ENCODE measurements at places on chromosomes 13 and 19.

DNA sequence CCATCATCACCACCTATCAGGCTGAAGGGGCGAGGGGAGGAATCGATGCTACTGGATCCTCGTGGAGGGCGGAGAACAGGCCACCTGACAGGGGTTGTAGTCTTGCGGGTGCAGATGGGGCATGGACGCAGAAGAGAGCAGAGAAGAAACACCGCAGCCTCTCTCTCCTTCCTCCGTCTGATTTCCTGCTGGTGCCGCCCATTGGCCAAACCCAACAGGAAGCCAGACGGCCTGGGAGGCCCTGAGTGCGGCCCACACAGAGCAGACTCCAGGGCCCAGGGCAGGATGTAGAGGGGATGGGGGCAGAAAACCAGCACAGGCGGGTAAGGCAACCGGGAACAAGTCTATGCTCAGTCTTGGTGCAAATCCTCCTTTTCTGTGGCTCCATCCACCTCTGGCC, 15.4 kb downstream of the CEBPA start:
- DNase-seq = no peak

- DNase-seq = no peak
Observed at GRCh38 chr19:1746401-1747284, 6.7 kb upstream of the ONECUT3 start.

DNA sequence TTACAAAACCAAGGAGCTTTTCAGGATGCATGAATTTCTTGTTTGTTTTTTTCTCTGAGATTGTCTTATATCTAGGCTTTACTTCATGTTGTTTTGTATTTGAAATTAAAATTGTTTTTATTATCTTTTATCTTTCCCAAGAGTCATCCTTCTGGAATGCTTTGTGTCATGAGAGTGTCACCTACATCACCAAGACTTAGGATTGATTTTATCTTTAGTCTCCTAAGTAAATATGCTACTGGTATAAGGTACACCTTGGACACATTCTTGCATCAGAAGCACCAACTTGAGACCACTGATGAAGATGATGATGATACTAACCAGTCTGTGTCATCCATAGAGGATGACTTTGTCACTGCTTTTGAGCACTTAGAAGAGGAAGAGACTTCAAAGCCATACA, 26.4 kb downstream of the AKAP11 start:
- DNase-seq = no peak

- peak; percentile 43 for DNase-seq
Observed at GRCh38 chr19:48745208-48745995, 1.3 kb downstream of the IZUMO1 start.

GRCh38 chr19:48480558-48481500, 11.7 kb downstream of the CYTH2 start:
- DNase-seq = peak; percentile 34

DNA sequence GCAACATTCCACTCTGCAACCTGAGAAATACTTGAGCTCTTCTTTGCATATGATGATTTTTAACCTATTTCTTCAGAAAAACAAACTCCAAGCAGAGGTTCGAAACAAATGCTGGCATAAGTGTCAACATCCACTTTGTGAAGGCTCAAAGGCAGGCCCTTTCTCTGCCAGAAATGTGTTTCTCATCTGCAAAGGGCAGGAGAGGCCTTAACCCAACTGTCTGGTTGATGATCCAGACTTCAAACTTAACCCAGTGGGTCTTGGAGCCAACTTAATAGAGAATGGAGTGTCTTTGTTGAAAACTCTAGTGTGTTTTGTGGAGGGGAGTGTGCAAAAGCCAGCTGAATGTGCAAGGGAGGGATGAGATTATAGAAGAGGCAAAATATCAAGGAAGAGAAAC, 28.3 kb upstream of the ZNF507 start:
- no peak for DNase-seq

DNA sequence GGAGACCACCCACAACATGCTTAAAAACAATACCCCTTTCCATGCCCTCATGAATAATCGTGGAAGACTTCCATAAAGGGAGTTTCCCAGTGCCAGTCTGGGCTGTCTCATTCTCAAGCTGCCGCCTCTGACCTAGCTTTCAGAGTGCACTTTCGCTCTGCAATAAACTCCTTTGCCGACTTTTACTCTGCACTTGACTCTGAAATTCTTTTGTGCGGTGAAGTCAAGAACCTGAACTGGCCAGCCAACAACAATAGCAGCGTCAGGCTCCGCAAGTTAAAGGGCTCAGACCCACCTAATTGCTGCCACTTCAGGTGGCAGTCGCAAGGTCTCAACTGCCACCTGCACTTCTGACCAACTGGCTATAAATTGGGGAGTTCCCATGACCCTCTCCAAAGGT, 10.3 kb upstream of the LEUTX start:
- DNase-seq = no peak

DNA sequence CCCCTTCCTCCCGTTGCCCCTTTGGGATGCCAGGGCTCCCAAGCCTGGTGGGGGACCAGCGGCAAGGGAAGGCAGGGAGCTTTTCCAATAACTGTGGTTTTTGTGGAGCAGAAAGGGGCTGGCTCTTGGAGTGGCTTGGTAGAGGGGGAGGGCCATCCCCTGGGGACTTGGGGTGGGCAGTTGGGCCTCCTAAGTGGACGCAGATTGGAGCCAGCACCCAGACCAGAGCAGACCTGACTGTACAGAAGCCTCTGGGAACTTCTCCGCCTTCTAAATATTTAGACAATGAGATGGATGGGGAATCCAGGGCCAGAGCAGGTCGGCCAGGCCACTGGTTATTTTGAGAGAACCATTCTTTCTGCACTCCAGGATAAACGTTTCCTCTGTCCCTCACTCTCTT, 4.2 kb downstream of the PTGIR start:
- no peak for DNase-seq

DNA sequence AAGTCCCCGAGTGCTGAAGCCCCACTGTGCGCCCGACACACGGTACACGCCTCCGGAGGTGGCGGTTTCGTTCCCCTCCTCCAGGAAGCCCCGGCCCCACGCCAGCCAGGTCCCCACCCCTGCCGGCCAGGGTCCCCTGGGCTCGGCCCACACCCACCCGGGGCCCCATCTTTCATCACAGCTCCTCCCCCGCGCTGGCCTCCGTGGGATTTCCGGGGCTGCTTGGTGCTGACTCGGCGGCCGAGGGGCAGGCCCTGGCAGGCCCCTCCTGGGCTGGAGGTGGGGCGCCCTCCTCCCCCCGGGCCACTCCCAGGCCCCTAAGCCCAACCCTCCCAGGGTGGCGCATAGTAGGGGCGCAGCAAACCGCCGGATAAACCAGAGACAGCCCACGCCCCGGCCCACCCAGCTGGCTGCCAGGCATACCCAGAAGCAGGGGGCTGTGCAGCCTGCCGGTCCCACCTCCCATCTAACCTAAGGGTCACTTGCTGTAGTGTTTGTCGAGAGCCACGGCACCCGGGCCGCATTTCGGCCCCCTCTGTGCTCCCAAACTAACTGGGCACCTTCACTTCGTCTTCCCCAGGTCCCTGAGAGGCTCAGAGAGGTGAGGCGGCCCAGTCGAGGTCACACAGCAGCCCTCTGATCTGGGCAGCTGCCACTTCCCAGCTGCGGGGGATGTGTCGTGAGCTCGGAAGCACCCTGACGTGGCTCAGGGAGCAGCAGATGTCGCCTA, 6.6 kb downstream of the ZBTB7A start:
- DNase-seq = no peak

DNA sequence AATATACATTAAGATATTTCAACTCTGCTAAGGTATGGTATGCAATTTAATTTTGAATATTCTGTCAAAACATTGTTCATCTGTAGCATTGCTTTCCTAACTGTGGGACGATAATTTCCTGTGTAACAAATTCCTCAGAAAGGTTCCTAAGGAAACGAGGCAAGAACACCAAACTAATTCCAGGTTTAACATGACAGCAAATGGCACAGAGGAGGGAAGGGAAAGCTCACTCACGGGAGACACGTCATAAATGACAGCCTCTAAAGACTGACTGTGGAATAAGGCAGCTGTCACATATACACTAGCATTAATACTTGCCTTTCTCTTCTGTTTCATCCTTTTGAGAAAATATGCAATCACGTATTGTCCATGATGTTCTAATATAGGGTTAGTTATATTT, 380.6 kb downstream of the LIG4 start:
- no peak for DNase-seq

- no peak for DNase-seq
Observed at GRCh38 chr13:72145383-72145782, 278.4 kb upstream of the DACH1 start.

GRCh38 chr19:37914908-37915307, 7.9 kb downstream of the SIPA1L3 start:
- no peak for DNase-seq

DNA sequence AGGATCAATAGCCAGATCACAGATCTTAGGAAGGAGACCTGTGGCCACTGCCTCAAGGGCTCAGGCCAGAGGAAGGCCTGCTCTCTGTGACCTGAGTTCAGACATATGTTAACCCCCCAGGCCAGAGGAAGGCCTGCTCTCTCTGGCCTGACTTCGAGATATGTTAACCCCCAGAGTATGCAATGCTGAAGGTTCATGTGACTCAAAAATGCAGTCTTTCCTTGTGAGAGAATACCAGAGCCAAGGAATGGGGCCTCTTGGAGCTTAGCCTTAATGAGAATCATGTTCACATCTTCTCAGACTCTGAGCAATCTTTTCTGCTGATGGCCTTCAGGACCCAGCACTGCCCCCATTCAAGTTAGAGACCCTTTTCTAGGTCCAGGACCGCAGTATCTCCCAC, 36.7 kb downstream of the MBNL2 start:
- no peak for DNase-seq

- DNase-seq = no peak
Observed at GRCh38 chr13:97440598-97441170, 6.7 kb downstream of the RAP2A start.

- no peak for DNase-seq
Observed at GRCh38 chr19:20470345-20471135, 95.0 kb downstream of the ZNF737 start.

GRCh38 chr13:42895776-42896175, 96.3 kb downstream of the EPSTI1 start:
- no peak for DNase-seq

- DNase-seq = no peak
Observed at GRCh38 chr13:21009036-21009435, 52.4 kb downstream of the LATS2 start.

DNA sequence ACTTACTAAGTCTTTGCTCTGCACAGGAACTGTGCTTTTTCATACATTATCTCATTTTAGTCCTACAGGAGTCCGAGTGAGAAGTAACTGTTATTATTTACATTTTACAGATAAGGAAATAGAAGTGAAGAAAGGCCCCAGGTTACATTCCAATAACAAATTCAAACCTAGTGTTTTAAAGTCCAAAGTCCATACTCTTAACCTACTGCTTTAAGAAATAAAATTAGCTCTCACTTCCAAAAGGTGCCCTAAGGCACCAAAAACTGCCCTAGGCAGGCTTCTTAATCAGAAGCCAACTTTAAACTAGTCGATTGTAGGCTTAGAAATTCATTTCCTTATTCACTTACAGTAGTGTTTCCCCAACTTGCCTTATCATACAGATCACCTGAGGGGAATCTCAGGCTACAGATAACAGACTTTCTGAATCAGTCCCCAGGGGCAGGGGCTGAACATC, 555.9 kb downstream of the DIAPH3 start:
- DNase-seq = no peak

DNA sequence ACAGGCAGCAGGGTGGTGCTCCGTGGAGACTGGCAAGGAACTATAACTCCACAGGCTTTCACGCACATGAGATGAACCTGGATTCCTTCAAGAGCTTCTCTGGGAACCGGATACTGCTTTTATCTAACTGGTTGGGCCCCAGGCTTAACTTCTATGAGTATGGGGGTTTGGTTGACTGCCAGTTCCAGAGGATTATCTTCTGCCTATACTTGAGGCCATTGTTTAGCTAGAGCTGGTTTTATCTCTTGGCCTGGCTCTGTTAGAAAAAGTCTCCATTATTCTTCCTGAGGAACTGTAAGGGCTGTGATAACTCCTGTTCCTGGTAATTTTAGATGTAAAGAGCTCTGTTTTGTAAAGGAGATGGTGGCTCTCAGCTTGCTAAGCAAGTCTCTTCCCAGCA, 40.9 kb downstream of the ZNF846 start:
- no peak for DNase-seq

- DNase-seq = peak; percentile 23
Observed at GRCh38 chr19:47518139-47518538, 3.3 kb upstream of the NAPA start.

GRCh38 chr13:67971291-67971690, 741.2 kb upstream of the PCDH9 start:
- no peak for DNase-seq

- DNase-seq = no peak
Observed at GRCh38 chr13:20331949-20332348, 99.8 kb upstream of the GJB6 start.

DNA sequence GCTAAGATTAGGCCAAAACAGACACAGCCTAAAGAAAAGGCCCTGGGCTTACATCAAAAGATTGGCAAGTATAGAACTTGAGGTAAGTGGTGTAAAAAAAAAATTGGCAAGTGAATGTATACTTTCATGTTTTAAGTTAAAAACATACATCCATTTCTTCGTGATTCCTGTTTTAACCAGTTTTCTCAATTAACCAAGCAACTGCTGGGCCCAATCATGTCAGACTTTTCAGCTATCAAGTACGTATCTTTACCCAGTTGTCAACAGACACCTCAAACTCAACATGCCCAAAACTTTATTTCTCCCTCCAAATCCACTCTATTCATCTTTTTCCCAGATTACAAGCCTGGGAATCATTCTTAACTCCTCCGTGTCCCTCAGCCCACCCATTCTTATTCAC, 1.0 kb downstream of the PCID2 start:
- no peak for DNase-seq

DNA sequence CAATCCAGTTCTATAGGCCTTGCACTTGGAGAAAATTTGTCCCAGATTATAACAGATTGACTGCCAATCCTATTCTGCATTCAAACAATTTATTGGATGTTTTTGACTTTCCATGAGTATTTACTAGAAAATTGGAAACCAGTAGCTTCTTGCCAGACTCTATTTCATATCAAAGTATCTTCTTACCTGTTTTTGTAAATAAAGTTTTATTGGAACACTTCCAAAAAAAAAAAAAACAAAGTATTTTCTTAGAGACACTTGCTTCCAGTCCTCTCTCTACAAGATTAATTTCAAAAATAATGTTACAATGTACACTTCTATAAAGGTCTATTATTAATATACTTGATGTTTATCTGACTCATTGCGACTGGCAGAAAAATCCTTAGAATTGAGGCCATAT, 209.2 kb upstream of the PCDH9 start:
- no peak for DNase-seq

DNA sequence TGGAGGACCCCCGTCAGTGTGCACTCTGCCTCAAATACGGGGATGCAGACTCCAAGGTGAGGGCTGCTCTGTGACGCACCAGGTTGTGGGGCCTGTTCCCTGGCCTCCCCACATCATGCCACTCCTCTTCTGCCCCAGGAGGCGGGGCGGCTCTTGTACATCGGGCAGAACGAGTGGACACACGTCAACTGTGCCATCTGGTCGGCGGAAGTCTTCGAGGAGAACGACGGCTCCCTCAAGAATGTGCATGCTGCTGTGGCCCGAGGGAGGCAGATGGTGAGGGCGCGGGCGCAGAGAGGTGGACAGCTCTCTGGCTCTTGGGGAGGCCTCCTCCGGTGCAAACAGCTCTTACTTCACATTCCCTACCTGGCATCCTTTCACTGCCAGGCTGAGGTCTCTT, 11.2 kb downstream of the KMT2B start:
- DNase-seq = no peak

- no peak for DNase-seq
Observed at GRCh38 chr19:45501730-45502014, 3.4 kb downstream of the PPM1N start.

GRCh38 chr13:39119422-39119821, 81.2 kb downstream of the NHLRC3 start:
- no peak for DNase-seq

- DNase-seq = no peak
Observed at GRCh38 chr13:70483599-70484276, 375.5 kb upstream of the KLHL1 start.

- DNase-seq = no peak
Observed at GRCh38 chr19:43781630-43782310, 997 bp upstream of the KCNN4 start.
